ENCODE measurements at places on chromosomes 12 and 14.
A peak's percentile ranks its signal among the peaks of the same experiment; 100 is the strongest.

- no peak for DNase-seq
These were observed 86.6 kb downstream of the ATXN7L3B start for GRCh38 chr12:74624201-74624600.

- no peak for DNase-seq
These were observed 28.2 kb downstream of the DAD1 start for GRCh38 chr14:22560662-22561365.

DNA sequence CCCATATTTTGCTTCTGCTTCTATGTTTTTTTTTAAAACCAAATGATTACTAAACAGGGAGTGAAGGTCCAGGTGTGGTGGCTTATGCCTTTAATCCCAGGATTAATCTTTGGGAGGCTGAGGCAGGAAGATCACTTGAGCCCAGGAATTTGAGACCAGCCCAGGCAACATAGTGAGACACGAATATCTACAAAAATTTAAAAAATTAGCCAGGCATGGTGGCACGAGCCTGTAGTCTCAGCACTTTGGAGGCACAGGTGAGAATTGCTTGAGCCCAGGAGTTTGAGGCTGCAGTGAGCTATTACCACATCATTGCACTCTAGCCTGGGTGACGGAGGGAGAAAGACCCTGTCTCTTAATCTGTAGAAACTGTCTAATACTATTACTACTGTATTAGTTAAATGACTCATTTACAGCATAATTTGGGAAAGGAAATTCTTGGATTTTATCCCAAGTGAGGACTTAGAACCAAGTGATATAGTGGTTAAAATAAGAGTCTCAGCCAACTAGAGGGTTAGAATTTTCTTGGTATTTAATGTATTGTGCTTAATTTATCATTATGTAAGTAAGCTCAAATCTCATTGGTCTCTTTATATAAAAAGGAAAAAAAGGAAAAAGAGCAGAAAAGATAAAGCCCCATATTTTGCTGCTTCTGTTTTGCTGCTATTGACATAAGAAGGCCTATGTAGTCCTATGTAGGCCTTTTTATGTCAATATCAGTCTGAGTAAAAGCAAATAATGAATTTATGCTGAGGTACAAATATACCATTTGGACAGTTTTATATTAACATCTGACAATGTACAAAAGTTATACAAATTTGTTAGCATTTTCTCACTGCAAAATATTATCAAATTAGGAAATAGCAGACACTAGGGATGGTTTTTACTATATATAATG is 163.4 kb downstream of the RAD51B start:
- DNase-seq, result no peak

DNA sequence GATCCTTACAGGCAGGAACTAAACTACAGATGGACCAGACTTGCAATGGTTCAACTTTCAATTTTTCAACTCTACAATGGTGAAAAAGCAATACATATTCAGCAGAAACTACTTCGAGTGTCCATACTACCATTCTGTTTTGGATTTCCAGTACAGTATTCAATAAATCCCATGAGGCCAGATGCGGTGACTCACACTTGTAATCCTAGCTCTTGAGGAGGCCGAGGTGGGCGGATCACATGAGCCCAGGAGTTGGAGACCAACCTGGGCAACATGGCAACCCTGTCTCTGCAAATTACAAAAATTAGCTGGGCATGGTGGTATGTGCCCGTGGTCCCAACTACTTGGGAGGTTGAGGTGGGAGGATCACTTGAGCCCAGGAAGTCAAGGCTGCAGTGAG is 336.1 kb downstream of the MED13L start:
- DNase-seq, result peak; percentile 58

- no peak for DNase-seq
These were observed at the start of gene IFNG-AS1 for GRCh38 chr12:67989184-67989920. IFNG-AS1 (plus strand) TSS chr12:67989447.

DNA sequence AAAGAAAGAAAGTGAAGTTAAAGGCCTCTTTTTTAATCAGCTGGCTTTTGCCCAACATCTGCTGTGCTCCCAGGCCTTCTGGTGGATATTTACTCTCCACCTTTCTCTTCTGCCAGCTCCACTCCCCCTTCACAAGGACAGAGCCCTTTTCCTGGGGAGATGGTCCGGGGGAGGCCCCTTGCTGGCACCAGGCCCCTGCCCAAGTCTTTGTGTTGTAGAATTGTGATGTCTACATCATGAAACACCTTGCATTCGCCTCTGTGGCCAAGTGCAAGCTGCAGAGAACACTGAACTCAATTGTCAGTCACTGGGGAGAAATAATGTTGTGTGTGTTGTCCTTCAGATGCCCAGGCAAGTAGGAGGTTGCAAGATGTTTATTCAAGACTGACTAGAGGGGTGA is 150.3 kb downstream of the DPF3 start:
- no peak for DNase-seq

GRCh38 chr12:112236786-112237185 is 111.4 kb downstream of the TRAFD1 start:
- DNase-seq, result no peak

DNA sequence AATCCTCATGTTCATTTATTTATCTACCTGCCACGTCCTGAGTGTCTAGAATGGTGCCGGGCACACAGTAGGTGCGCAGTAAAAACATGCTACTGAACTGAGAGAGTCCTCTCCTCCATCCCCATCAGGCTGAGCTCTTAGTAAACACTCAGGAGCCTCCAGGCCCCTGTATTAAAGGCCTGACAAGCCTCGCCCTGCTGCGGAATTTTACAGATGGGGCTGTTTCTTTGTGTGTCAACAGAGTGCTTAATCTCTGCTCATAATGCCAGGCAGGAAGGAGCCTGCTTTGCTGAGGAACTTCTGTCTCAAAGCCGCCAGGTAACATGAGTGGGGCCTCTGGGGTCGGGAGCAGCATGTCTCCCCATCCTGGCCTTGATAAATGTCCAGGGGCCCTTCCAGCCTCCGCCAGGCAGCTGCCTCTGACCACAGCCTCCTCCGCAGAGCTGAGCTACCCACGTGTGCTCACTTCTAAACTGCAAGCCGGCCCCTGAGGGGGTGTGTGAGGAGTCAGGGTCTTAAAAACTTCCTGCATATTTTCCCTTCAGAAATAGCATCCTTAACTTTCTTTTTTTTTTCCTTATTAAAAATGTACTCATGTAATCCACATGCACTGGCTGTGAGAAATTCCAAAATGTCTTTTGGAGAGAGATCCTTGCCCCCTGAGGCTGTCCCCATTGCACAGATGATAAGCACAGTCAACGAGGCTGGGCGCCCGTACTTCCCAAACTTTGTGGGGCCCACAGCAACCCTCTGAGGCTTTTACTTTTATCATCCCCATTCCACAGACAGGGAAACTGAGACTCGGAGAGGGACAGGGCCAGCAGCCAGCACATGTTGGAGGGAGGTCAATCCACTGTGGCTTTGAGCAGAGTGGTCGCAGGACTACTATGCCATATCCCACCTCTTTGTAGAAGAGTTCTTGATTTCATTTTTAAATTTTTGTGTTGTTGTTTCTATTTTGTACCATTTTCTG is 116.0 kb upstream of the NCOR2 start:
- peak; percentile 56 for DNase-seq

GRCh38 chr14:68794130-68794850 is 1.4 kb upstream of the ZFP36L1 start:
- peak; percentile 92 for DNase-seq

- DNase-seq, result no peak
These were observed 51.3 kb downstream of the WBP11 start for GRCh38 chr12:14751986-14752385.

DNA sequence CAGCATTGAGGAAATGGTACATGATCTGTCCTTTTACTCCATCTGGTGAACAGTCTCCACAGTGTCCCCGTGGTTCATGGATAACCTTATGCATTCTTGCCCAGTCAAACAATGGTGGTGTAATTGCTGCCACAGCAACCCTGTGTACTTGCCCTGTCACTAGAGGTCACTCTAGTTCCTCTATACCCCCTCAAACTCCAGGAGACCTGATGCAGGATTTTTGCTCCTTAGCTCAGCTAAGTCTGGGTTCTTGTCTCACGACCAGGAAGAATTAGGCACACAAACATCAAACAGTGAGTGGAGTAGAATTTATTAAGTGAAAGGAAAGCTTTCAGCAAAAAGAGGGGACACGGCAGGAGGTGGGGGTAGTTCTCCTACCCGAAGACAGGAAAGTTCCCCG is 24.7 kb upstream of the EEA1 start:
- DNase-seq, result no peak

GRCh38 chr14:71078500-71078899 is 171.2 kb downstream of the PCNX1 start:
- DNase-seq, result no peak

DNA sequence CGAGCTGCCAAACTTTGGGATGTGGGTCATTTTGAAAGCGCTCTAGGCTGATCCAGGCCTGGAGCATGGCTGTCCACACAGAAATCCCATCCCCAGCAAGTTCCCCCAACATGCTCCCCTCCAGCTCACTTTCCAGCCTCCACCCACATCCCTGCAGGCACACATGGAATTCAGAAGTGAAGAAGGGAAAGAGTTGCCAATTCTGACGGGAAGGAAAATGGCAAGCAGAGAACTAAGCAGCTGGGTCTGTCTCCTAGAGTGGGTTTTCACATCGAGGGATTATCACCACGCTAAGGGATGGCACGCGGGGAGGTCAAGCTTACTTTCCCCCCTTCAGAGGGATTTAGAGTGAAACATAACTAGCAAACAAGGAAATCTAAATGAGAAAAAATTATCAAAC is 142.3 kb downstream of the RIMBP2 start:
- no peak for DNase-seq

DNA sequence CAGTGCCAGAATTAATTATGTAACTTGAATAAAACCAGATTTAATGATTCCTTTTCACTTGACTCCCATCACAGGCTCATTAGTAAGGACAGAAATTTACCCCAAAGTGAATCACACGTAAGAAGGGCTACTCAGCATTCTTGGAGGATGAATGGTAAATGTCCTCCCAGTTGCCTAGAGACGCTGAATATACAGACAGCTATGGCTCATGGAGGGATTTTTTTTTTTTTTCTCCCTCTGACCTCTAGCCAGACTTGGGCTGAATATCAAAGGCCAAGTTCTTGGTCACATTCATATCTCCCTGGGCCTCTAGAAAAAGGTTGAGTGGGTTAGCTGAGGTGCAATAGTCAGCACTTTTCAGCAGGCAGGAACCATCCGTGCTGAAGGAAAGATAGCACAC is 77.5 kb downstream of the PHLDA1 start:
- peak; percentile 88 for DNase-seq

- DNase-seq, result peak; percentile 59
These were observed 21.5 kb downstream of the ALDH6A1 start for GRCh38 chr14:74062809-74063150.

- DNase-seq, result no peak
These were observed 131.0 kb upstream of the NCOR2 start for GRCh38 chr12:124698211-124698997.

DNA sequence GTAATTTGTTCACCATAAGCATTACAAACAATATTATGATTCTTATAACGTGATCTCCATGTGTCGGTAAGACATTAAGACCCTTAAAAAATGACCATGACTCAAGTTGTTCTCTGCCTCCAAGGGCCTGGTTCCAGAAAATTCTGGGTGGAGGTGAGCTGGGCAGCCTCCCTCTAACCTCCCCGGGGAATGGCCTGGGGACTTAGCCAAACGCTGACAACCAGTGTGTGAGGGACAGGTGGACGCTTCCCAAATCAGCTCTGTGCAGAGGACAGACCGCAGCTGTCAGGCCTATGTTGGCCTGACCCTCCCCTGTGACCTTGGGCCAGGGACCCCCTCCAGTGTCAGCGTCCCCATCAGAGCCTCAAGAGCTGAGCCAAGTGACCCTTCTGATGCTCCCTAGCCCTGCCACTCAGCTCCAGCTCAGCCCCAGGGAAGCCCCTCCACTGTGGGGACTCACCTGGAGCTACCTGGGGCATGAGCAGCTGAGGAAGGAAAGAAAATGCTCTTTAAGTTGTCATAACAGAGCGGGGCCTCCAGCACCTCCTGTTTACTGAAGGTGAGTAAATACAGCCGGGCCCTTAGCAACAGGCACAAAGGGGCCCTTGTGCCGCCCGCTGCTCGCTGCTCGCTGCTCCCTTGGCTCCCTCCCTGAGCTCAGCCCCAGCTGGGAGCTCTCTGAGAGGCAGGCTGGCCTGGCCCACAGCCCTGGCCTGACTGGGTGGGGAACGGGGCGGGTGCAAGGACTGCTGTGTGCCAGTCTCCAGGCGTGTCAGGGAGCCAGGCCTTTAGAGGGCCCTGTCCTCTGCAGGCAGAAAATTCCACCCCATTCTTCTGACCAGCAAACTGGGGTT is 116.6 kb downstream of the CALM1 start:
- DNase-seq, result no peak

- no peak for DNase-seq
These were observed 12.9 kb downstream of the CTDSP2 start for GRCh38 chr12:57833672-57834071.

GRCh38 chr12:77062396-77062795 is 3.0 kb downstream of the E2F7 start:
- no peak for DNase-seq

DNA sequence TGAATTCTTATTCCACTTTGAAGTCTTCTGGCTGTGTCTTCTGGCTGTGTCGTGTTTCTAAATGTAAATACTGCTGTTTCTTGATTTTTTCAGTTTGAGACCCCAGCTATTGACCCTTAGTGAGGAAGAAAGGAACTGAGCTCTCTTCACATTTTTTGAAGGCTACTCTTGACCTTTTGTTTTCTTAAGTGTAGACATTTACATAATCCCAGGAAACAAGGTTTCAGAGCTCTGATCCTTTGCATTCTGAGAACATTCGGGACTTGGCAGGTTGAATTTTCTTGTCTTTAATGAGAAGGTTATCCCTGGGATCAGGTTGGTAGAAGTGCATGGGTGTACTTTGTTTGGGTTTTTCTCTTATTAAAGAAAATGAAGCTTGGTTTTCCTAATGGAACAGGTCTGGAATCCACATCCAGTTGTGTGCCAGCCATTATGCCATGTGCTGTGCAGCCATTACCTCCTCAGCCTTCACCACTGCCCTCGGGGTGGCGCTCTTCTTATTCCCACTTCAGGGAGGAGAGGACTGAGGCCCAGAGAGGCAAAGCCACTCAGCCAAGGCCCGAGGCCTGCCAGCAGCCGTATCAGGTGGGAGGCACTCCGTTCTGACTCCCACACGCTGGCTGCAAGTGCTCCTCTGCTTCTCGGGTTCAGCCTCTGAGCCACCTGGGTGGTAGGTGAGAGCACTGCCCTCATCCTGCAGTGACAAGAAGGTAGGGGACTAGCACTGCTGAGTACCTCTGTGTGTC is 120.9 kb downstream of the BEGAIN start:
- no peak for DNase-seq

- no peak for DNase-seq
These were observed 276.6 kb downstream of the ACSS3 start for GRCh38 chr12:81354327-81354932.
